ENCODE measurements at places on chromosomes 11 and 22.

GRCh38 chr22:24977370-24978221, 25.1 kb downstream of the KIAA1671 start:
- DNase-seq: no peak

- no peak for DNase-seq
These were observed 940.0 kb downstream of the BRD1 start for GRCh38 chr22:48887394-48888332.

DNA sequence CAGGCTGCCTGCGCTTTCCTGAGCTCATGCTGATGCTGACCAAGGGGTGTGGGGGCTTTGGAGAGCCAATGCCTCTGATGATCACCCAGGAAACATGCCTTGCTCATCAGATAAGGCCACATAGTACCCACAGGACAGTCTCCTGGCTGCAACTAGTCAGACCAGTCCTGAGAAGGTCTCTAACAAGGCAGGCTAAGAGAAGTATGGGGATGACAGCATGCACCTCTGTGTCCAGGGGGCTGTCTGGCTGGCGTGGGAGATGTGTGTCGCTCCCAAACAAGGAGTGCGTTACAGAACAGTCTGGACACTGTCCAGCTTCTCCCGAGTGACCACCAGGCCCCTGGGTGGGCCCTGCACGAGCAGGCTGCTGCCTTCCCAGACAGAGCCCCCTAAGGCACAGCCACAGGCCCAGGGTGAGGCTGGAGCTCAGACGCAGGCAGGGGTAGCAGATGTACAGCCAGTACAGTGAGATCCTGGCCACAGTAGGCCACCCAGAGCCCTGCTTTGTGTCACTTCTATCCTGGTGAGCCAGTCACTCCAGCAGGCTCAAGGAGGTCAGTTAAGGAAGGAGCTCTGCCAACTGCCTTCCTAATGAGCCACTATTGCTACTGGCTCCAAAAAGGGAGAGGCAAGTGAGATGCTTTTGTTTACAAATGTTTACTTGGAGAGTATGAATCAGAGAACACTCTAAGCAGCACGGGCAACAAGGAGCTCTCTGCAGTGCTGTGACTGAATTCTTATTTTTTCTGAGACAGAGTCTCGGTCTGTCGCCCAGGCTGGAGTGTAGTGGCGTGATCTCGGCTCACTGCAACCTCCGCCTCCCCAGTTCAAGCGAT, 66.0 kb upstream of the CLTCL1 start:
- no peak for DNase-seq

DNA sequence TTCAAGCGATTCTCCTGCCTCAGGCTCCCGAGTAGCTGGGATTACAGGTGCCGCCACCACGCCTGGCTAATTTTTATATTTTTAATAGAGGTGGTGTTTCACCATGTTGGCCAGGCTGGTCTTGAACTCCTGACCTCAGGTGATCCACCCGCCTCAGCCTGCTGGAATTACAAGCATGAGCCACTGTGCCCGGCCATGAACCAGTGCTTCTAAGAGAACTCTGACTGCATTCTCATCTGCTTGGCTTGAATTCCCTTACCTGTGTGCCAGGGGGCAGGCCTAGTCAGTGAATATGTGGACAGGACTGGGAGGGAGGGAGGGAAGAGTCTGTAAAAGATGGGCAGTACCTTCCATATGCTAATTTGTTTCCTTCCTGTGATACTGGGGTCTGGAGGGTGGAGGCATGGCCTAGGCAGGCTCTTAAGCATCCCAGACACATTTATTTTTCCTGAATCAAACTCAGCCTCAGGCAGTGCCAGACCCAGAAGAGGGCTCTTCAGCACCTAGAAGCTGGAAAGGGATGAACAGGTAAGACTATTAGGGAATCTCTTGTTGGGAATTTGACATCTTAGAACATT, 6.6 kb downstream of the RPS25 start:
- DNase-seq: no peak
